ENCODE measurements at places on chromosomes 2 and 18. TPM values are rescaled to one million over a fixed set of nuclear protein-coding genes. Genes with fewer than 3 reads are reported as not detected.

GRCh38 chr2:163554864-163555263 is 180.9 kb downstream of the FIGN start:
- no peak for DNase-seq

Gene REG1A
- not detected for total RNA-seq

GRCh38 chr2:68932402-68932801 is 20.3 kb downstream of the GKN2 start:
- no peak for DNase-seq

Gene ATOH8
- total RNA-seq, result 7.1 TPM

DNA sequence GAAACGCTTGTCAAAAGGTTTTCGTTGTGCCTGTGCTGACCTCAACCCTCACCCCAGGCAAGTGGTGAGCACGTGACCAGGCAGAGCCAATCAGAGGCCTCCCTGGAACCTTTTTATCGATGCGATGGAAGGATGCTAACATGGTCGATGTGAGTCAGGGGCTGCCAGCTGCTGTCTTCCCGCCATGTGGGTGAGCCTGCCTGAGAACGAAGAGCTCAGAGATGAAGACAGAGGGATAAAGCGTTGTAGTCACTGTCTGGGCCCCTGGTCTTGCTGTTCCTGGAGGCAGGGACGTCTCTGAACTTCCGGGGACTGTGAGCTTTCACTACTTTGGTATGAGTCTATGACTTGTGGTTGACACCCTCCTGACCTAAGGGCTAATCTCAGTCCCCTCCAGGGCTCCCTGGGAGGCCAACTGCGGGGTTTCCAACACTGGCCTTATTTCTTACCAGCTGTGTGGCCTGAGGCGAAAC is 18.6 kb downstream of the DNMT3A start:
- no peak for DNase-seq

DNA sequence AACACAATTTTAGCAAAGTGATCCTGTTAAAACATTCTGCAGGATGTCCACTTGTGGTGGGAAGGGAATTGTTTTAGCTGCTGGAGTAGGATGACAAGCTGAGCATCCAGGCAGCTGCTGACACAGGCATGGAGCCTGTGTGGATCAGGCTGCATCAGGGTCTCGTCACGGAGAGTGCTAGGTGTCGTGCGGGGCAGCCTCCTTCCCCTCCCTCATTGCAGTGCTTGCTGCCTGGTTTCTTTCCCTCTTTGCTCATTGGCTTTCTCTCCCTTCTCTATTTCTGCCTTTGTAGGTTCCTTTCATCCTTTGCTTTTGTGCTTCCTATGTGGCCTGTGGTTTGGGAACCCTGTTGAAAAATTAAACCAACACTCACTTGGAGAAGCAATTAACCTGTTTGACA is 172.9 kb downstream of the TPGS2 start:
- no peak for DNase-seq

DNA sequence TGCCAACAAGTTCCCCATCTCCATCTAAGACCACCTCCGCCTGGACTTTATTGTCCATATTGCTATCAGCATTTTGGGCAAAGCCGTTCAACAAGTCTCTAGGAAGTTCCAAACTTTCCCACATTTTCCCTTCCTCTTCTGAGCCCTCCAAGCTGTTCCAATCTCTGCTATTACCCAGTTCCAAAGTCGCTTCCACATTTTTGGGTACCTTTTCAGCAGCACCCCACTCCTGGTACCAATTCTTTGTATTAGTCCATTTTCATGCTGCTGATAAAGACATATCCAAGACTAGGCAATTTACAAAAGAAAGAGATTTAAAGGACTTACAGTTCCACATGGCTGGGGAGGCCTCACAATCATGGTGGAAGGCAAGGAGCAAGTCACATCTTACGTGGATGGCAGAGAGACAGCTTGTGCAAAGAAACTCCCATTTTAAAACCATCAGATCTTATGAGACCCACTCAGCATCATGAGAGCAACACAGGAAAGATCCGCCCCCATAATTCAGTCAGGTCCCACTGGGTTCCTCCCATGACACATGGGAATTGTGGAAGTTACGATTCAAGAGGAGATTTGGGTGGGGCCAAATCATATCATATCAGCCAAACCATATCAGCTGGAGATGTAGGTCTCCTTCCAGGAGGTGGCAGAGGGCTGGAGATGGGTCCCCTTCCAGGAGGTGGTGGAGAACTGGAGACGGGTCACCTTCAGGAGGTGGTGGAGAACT is 19.8 kb upstream of the TXNDC2 start:
- no peak for DNase-seq

- peak; percentile 72 for DNase-seq
These were observed 60.5 kb downstream of the HS6ST1 start for GRCh38 chr2:128258218-128258617.

DNA sequence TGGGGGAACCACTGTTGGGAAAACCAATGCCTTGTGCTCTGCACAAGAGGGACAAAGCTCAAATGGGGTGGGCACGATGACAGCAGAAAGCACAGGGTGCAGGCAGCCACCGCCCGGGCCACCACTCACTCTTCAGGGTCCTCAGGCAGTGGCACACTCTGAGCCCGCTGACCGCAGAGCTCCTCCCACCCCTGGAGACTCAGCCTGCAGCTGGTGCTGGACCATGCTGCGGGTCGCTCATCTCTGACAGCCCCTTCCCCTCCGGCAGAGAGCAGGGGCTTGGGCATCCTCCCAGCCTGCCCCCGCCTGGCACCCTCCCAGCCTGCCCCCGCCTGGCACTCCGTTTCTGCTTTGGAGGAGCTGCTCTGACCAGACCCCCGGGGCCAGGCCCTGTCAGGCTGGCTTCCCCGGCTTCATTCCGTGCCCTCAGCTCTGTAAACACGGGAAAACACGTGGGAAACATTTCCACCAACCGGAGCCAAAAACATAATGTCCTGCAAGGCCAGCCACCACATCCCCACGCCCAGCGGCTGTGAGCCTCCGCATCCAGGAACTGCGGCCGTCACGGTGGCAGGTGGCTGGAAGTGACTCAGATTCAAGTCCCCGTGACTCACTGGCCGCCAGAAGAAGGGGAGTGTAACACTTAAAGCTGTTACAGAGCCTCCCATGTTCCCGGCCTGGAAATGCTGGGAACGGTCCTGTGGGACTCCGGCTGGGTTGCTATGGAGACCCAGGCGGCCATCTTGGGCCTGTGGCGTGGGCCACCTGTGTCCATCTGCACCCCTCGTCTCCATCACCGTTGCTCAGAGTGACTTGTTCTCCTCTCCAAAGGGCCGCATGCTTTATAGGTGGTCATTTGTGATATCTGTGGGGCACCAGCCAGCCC is 6.8 kb upstream of the SNED1 start:
- no peak for DNase-seq

Measured in osteocyte (in vitro differentiated cells).